Bronchial smooth muscle cell (primary cell): ENCODE measurements at places on chromosomes 11 and 22. TPM values are rescaled to one million over a fixed set of nuclear protein-coding genes. Genes with fewer than 3 reads are reported as not detected.

The MS4A15 gene
- not detected in 2 replicates for total RNA-seq

The PTPRCAP gene
- under 0.01 TPM in 1 of 2 replicates, not detected in the other for total RNA-seq

The SCGB2A2 gene
- not detected in 2 replicates for total RNA-seq

The TPBGL gene
- total RNA-seq: not detected in 2 replicates

The RIMBP3B gene
- under 0.01 and 0.16 TPM in 2 replicates for total RNA-seq

The BEST1 gene
- 2.5 and 4.6 TPM in 2 replicates for total RNA-seq

The HBE1 gene
- 0.09 TPM in 1 of 2 replicates, not detected in the other for total RNA-seq

The SCO2 gene
- total RNA-seq: 2.6 and 2.8 TPM in 2 replicates

The UPB1 gene
- total RNA-seq: not detected in 2 replicates
